ENCODE measurements at places on chromosomes 4 and X.

DNA sequence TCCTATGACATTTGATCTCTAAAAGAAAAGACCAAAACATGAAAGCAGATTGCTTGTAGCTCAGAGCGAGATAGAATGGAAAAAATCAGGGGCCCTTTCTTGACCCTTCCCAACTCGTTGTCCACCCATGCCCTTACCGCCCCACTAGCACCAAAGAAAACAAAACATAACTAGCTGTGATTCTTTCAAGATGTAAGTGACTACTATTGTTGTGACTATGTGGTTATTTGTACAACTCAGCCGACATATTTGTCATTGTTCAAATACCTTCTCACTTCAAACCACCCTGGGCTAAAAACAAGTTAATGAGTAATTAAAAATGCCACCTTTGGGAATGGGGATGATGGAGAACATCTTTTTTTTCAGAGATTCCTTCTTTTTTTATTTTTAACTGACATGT, 171.2 kb upstream of the GPC4 start:
- DNase-seq, result no peak

- no peak for DNase-seq
Observed at GRCh38 chr4:33062155-33062806, 2342.1 kb downstream of the PCDH7 start.

GRCh38 chrX:31333165-31333831, 261.5 kb upstream of the FTHL17 start:
- DNase-seq, result no peak

- no peak for DNase-seq
Observed at GRCh38 chr4:149534779-149535178, 280.9 kb downstream of the IQCM start.

- no peak for DNase-seq
Observed at GRCh38 chr4:142065086-142065647, 428.8 kb downstream of the IL15 start.

GRCh38 chrX:72245461-72246089, 6.7 kb upstream of the ERCC6L start:
- peak; percentile 43 for DNase-seq

GRCh38 chrX:20664774-20665173, 398.1 kb upstream of the RPS6KA3 start:
- DNase-seq, result no peak

- no peak for DNase-seq
Observed at GRCh38 chrX:153831429-153832150, 1.2 kb upstream of the PDZD4 start.

- no peak for DNase-seq
Observed at GRCh38 chr4:116585246-116585645, 500.1 kb downstream of the TRAM1L1 start.

GRCh38 chrX:21723814-21724213, 34.1 kb downstream of the SMPX start:
- DNase-seq, result no peak

DNA sequence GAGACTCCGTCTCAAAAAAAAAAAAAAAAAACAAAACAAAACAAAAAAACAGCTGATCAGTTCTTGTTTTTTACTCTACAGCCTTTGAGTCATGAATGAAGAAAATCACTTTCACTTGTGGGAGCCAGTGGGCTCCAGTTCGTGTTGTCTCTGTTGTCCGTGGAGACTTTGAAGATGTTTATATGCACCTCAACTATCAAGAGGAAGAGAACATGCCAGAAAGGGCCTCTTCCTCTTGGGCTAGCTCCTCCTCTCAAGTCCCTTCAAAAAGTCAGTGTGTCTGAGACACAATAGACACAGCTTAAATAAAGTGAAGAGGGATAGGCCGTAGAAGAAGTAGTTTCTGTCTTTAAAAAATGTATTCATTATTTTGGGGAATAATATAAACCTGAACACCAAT, 182.7 kb downstream of the KDR start:
- peak; percentile 64 for DNase-seq

DNA sequence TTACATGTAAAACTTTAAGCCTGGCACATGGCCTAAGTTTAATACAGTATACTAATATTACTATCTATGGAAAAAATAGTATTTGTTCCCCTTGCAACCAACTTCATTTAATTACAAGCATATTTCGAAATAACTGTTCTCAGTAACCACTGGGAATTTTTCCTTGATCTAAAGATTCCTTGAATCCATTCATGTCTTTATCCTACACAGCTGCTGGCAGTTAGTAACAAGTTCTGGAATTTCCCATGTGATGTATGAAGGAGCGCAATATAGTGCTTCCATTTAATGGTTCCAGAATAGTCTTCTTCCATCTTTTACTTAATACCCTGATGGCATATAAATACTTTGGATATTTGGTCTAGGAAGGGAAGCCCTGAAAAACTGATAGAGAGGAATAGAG, 136.5 kb downstream of the AASDH start:
- no peak for DNase-seq
